ENCODE measurements at places on chromosomes 2 and 18. TPM values are rescaled to one million over a fixed set of nuclear protein-coding genes. Genes with fewer than 3 reads are reported as not detected.

The CCNT2 gene
- 38.7 TPM for total RNA-seq

The C2orf78 gene
- total RNA-seq: not detected

The NABP1 gene
- total RNA-seq: 50.2 TPM

The ASNSD1 gene
- 32.3 TPM for total RNA-seq

The TGFA gene
- 9.1 TPM for total RNA-seq

The DNAJC10 gene
- 79.9 TPM for total RNA-seq

The HJURP gene
- total RNA-seq: 1.2 TPM
